Retina (tissue), 1 donor: ENCODE measurements at places on chromosomes 2 and 18.

- DNase-seq = no peak
These were observed 13.3 kb upstream of the ZEB2 start for GRCh38 chr2:144533221-144533620.

GRCh38 chr18:44107187-44107586, 573.5 kb upstream of the SETBP1 start:
- no peak for DNase-seq

DNA sequence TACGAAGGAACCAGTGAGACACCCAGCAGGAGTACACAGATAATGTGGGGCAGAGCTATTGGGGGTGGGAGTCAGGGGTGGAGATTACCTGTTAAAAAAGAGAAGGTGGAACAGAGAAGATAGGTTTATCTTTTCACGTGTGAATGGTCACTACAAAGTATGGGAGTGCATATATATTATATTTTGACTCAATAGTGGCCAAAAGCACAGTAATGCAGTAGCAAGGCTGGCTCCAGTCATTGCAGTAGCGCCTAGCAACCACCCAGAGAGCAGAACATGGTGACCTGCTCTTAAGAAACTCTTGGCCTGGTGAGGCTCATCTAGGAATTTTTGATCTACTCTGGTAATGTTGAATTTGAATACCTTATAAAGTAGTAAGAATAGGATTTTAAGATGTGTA, 1.0 kb downstream of the IMPACT start:
- peak; percentile 13 for DNase-seq

DNA sequence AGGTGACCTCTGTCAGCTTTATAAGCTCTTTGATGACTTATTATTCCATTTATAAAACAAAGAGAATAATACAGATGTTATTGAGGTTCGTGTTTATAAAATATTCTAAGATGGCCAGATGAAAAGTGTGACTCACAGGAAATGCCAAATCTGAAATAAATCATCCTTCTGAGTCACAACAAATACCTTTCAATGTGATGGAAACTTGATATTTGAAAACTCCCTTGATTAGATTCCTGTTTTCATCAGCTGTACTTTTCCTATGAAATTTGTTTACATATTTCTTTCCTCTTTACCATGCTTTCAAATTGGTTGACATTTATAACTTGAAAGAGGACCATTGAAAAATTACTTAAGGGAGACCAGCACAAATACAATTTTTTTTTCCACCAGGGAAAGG, 30.6 kb upstream of the PPP1R1C start:
- DNase-seq = no peak

GRCh38 chr2:237488901-237489860, 2.1 kb downstream of the MLPH start:
- DNase-seq = no peak

GRCh38 chr2:238595750-238596570, 169.2 kb downstream of the ASB1 start:
- DNase-seq = no peak
